ENCODE measurements at places on chromosomes 4 and X.

DNA sequence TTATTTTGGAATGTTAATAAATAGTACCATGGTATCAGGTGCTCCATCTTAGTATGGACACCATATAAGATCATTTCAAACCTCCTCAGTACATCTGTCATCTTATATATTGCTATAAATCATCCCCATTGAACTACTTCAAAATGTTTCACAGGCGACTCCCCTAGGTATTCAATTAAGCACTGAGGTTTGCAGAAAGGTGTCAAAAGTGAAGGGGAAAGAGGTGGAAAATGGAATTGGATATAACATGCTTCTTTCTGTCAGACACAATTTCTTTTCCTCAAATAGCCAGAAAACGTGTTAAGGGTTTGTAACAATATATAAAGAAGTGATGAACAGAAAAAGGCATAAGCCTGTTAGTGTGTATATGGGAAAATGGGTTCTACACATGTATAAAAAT is 325.5 kb downstream of the GRID2 start:
- no peak for DNase-seq

GRCh38 chr4:149754526-149754925 is 61.1 kb downstream of the IQCM start:
- no peak for DNase-seq

DNA sequence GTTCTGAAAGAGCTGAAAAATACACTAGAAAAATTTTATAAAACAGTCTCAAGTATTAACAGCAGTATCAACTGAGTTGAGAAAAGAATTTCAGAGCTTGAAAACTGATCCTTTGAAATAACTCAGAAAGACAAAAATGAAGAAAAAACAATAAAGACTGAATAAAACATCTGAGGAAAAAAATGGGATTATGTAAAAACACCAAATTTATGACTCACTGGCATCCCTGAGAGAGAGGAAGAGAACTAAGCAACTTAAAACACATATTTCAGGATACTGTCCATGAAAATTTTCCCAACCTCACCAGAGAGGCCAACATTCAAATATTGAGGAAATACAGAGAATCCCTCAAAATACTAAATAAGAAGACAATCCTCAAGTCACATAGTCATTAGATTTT is 22.9 kb downstream of the PABPC4L start:
- DNase-seq, result no peak

GRCh38 chr4:145784036-145784435 is 104.1 kb downstream of the C4orf51 start:
- DNase-seq, result no peak

DNA sequence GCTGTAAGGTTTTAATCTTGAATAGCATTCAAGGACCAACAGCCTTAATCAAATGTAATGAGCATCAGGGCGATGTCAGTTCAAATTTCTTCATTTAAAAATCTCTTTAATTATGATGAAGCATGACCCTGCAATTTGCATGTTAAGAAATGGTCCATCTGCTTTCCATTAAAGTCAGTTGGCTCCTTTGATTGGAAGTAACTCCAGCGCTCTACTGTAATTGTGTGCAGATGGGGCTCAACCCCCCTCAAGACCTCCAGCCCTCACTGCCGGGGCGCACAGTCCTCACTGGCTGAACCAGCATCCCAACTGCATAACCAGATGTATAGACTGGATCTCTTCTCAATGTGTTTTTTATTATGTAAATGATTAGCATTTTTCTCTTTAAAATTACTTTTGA is 126.9 kb downstream of the VCX3B start:
- no peak for DNase-seq

DNA sequence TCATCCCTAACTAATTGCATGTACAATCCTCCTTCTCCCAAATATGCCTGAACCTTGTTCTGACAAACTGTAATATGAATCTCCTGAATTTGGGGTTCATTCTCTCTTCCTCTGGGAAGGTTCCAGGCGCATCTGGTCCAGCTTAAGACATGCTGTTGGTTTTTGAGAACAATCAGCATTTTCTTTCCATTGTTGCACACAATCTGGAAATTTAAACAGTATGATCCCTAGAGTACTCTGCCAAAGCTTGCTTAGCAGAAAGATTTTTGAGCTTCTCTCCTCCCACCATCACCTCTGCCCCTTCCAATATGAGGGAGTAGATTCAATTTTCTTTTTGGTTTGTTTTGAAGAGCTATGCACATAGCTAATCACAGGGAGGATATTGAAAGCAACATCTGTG is 50.1 kb downstream of the SRPX start:
- no peak for DNase-seq

GRCh38 chr4:151646322-151646721 is 114.5 kb downstream of the GATB start:
- DNase-seq, result no peak

- no peak for DNase-seq
Observed at GRCh38 chrX:9087271-9088040, 53.5 kb upstream of the FAM9B start.

DNA sequence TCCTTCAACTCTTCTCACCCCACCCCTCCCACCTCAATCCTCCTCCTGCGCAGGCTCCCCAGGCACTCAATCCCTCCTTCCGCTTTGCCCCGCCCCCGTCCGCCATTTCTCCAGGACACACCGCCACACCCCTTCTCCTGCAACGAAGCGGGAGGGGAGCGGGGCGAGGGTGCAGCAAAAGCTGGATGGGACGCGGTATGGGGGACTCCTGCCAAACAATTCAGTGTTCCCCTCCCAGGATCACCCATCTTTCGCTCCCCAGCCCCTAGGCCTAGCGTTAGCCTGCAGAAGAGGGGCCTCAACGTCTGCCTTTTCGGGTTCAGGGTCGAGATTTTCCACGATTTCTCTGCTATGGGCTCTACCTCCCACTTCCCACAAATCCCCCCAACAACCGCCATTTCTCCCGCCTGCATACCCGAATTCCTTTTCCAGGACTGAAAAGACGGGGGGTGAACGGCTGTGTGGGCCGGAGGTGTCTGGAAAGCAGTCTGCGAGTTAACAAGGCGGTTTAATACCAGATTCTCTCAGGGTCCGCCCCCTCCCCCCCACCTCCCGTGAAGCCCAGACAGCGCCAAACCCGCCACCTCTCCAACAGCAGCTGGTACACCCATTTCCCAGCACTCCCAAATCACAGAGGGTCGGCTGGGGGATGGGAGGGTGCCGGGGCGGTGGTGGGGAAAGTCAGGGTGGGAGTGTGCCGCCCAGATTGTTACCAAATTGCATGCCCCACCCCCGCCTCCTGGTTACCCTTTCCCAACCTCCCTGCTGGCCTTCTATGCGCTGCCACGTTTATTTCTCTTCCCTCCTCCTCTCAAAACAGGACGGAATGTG is 774 bp downstream of the ARMCX2 start:
- peak; percentile 6 for DNase-seq

GRCh38 chr4:186832906-186833305 is 109.2 kb upstream of the FAT1 start:
- no peak for DNase-seq

GRCh38 chr4:80798082-80798481 is 232.4 kb upstream of the BMP3 start:
- DNase-seq, result peak; percentile 28

- DNase-seq, result no peak
Observed at GRCh38 chr4:89703829-89704590, 133.0 kb downstream of the SNCA start.

DNA sequence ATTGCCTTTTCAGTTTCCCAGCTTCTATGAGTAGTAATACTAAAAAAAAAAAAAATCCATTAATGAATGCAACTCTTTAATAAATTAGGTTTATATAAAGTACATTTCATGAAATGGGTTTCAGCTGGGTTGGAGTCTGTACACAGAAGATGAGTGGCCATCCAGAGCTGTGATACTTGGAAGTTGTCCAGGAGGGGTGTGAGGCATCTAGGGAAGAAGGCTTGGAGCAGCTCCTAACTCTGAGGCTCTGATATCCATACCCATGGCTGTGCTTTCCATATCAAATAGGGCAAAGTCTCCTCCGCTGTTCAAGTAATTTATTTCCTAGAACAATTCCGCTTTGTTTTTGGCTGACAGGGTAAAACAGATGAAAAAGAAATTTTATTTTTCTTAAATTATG is 423.3 kb upstream of the TENM3 start:
- DNase-seq, result no peak

DNA sequence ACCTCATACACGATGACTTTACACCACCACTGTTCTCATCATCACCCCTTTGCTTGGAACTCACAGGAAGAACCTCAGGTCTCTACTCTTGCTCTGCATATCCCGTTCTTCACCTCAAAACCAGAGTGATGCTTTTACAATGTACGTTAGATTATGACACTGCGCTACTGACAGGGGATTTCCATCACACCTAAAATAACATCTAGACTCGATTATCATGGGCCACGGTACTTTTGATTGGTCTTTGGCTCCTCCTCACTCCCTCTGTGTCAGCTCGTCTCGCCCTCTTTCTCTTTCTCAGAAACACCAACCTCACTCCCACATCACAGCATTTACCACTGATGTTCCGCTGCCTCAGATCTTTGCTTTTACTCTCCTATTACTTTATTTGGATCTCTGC is 172.4 kb downstream of the TLL1 start:
- no peak for DNase-seq

GRCh38 chrX:123454712-123455431 is 270.8 kb downstream of the GRIA3 start:
- no peak for DNase-seq

GRCh38 chr4:54687887-54688841 is 30.4 kb downstream of the KIT start:
- DNase-seq, result peak; percentile 37

DNA sequence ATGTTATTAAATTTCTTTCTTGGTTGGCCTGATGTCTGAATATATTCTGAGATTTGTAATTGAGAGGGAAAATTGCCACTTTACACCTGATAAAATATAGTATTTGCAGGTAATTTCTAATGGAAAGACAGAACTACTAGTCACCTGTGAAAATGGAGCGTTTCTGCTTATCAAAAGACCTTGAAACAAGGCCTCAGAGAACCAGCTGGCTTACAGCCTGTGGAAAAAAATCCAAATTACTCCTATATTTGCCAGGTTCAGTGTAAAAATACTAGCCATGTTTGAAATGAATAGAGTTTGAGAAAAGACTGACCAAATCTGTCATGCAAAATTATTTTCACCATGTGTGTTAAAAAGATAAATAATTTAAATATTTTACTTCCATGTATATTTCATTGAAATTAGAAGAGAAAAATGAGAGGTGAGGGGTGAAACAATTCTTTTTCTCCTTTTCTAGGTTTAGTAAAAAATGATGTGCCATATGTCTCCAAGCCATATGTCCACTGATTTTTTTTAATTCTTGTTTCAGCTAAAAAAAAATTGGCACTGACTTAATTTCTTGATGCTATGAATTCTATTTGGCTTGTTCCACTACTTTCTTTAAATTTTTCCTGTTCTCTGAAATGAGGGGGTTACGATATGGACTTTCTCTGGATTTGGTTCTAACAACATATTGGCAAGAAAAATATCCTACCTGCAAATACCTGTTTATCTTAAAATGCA is 464.9 kb downstream of the GRXCR1 start:
- DNase-seq, result no peak

DNA sequence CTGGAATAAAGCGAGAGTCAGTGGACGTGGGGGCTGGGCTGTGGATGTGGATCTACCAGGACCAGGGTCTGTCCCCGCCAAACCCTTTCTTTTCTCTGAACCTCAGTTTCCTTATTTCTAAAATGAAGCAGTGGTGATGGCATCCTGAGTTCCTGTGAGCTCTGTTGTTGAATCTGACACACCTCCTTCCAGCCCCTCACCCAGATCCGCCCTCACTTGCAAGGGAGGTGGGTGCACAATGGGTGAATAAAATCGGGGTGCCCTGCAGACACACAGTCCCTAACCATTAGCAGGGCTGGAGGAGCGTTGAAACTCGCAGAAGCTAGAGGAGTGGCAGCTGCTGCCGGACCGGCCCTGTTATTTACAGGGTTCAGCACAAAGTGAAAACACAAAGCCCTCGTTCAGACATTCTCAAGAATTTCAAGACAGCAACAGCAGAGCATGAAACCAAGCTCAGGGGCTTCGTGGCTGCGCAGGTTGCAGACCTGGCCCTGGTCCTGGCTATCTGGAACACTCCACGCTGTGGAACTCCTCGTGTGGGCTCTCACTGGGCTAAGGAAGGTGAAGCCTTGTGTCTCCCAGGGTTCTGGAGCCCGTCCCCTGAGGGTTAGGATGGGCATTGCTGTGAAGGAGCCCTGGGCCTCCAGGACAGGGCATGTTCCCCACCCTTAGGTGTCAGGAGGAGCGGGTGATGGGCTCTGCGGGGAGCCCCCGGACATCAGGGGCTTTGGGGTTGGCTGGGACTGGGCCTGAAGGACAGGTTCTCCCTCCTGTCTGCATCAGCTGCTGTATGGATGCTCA is 42.9 kb downstream of the PSAPL1 start:
- DNase-seq, result no peak

- no peak for DNase-seq
Observed at GRCh38 chr4:84803720-84804119, 162.8 kb downstream of the WDFY3 start.

- no peak for DNase-seq
Observed at GRCh38 chrX:143435916-143436315, 81.4 kb downstream of the SPANXN3 start.

GRCh38 chr4:90122355-90122748 is 4.8 kb upstream of the CCSER1 start:
- DNase-seq, result no peak

DNA sequence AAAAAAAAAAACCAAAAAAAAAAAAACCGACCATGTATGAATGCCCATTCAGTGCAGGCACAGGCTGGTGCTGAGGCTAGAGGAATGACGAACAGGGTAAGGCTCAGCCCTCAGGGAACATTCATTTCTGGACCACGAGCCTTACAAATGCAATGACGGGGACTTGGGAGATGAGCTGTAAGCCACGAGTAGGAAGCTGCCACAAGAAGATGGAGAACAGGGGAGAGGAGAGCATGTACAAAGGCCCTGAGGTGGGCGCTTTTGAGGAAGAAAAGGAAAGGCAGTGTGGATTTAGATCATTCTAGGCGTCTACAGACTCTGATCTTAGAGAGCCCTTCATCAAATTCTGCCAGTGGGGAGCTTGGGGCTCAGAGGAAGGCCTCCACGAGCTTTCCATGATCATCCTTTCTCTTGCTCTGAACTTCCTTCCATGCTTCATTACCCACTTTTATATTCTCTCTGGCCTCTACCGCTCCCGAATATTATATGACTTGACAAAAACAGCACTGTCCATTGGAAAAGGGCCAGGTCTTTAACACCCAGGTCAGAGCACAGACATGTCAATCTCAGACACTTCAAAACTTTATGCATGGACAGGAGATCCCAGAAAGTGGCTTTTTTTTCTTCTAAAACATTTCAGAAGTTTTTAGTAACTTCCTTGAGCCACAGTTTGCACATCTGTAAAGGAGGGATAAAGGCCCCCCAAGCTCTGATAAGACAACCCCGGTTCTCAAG is 3.3 kb upstream of the ZNF518B start:
- DNase-seq, result no peak

- no peak for DNase-seq
Observed at GRCh38 chrX:109635146-109635545, 10.2 kb upstream of the KCNE5 start.

All from T1000 (cell line).